Type B pancreatic cell (in vitro differentiated cells): ENCODE measurements at places on chromosomes 3 and 15. TPM values are rescaled to one million over a fixed set of nuclear protein-coding genes. Genes with fewer than 3 reads are reported as not detected.

- DNase-seq, result no peak
Observed at GRCh38 chr3:189699885-189700284, 68.7 kb downstream of the TP63 start.

Gene FANCD2OS
- not detected in 2 replicates for total RNA-seq

Gene MUC20
- total RNA-seq, result 19.7 and 20.0 TPM in 2 replicates

- no peak for DNase-seq
Observed at GRCh38 chr15:31089368-31090047, 12.0 kb downstream of the TRPM1 start.

Gene FETUB
- not detected in 2 replicates for total RNA-seq

Gene NLGN1
- 3.2 and 12.6 TPM in 2 replicates for total RNA-seq

DNA sequence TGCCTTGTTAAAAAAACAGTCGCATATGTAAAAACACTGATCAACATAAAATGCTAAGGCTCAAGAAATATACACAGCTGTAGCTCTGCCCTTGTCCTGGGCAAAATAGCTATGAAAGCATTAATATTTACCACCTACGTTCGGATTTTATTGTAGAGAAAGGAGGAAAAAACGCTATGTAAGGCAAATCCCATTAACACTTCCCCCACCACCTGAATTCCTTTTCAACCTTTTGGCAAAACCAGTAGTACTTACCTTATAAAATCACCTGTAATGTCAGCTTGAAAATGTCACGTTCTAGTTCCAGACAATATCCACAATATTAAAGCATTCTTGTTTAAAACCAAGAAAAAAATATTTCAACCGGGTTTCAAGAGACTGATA is 3.6 kb downstream of the TRA2B start:
- DNase-seq, result no peak

Gene CDHR4
- 0.29 TPM in 1 of 2 replicates, not detected in the other for total RNA-seq
